Astrocyte of the spinal cord (primary cell): ENCODE measurements at places on chromosomes 5 and 9.

DNA sequence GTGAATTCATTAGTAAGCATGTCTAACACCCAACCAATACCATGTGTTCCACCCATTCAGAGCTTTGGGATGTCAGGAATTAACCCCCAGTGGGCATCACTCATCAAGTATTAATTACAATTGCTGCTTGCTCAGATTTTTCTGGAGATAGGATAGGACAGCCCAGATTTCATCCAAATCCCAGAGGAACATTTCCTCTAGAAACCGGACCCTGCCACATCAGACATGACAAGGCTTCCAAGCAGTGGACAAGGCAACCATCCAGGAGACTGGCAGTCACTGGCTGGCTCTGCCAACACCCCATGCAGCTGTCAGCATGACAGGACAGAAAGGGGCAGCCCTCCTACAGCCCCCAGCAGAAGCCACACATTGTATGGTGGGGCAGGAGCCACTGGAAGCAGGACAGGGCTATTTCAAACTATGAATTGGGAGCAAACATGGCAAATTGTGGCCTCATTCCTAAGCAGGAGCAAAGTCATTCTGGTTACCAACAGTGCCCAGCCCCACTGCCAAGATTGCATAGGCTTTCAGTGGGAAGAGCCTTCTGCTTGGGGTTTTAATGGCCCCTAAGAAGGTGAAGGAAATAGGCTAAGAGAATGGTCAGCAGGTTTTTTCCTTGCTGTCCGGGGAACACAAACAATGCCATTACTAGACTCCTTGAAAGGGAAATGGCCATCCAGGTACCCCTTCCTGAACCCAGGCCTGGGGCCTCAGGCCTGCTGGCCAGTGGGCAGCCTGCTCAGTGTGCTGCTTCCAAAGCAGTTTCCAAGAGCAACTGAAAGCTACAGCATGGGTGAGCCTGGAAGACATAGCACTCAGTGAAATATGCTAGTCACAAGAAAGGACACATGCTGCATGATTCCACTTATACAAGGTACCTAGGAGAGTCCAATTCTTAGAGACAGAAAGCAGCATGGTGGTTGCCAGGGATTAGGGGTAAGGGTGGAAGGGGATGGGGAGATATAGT, 294.7 kb upstream of the SLC30A5 start:
- DNase-seq: no peak

- no peak for DNase-seq
Observed at GRCh38 chr9:20504930-20505329, 117.4 kb downstream of the MLLT3 start.

- peak; percentile 62 for DNase-seq
Observed at GRCh38 chr5:10366310-10367272, 13.1 kb downstream of the MARCHF6 start.

DNA sequence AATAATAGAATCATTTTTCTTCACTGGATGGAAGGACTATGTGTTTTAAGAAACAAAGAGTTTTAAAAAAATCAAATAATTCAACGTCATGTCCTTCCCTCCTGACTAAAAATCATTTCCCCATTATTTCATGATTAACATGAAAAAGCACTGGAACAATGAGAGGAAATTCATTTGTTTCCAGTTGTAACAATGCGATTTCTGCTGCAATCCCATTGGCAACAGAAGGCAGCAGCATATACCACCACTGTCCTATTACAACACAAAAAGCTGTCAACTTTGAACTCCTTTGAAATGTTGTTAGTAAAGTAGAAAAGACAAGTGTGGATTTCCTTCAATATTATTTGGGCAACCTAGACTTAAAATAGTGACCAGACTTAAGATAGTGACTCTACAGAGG, 3.1 kb downstream of the C5orf63 start:
- no peak for DNase-seq

DNA sequence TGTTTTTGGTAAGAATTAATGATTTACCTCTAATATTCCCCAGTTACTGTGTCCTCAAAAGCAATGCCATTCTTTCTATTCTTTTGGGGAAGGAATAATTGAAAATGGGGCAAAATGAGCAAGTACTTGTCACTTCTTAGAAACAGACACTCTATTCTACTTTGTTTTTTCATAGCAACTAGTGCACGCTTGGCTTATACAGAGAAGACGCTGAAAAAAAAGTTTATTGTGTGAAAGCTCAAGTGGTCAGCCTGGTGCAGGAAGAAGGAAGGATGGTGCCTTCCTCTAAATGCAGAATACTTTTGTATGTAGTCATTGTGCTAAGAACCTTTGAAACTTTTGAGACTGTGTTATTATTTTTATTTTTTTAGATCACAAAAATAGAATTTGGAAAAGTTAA, 29.6 kb downstream of the ANKDD1B start:
- DNase-seq: no peak

GRCh38 chr9:133278161-133279114, 3.4 kb upstream of the ABO start:
- no peak for DNase-seq

GRCh38 chr9:81906671-81907070, 21.6 kb upstream of the SPATA31D4 start:
- peak; percentile 41 for DNase-seq

DNA sequence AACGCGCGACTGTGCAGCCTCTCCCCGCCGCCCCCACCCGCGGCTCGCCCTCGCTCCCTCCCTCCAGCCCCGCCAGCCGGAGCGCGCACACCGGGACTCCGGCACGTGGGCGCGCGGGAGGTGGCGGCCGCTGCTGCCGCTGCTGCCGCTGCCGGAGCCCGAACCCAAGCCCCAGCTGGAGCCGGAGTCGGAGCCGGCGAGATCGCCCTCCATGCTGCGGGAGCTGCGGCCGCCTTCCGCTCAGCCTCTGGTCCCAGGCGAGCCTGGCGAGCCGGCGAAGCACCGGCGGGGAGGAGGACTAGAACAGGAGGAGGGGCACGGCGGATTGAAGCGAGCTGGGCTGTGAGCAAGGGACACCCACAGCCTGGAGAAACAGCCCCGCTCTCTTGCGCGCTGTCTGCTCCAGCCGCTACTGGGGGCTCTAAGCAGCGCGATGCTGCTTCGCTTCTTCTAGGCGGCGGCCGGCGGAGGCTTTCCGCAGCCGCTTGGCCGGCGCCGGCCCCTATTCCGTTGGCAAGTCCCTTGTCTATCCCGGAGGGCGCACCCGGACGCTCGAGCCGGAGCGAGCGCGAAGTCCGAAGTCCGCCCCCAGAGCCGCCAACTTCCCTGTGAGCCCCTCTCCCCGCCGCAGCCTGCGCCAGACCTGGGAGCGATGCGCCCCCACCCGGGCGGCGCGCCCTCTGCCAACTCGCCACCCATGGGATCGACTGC, 598.7 kb upstream of the SGCD start:
- DNase-seq: peak; percentile 2

GRCh38 chr5:42949348-42950115, 90.6 kb downstream of the ANXA2R start:
- DNase-seq: peak; percentile 81

DNA sequence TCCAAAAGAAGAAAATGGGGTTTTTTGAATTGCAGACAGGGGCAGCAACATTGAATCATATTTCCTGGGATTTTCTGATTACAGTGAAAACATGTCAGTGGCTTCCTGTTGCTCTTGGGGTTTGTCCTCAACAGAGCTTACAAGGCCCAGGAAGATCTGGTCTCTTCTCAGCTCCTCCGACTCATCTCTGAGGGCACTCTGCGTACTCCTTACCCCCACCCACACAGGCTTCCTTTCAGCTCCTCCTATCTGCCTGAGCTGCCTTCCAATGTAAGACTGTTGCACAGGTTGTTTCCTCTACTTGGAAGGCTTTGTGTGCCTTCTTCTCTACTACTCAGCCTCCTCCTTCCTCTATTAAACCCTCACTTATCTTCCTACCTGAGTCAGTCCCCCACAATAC, 245.1 kb upstream of the MEF2C start:
- DNase-seq: no peak

- peak; percentile 68 for DNase-seq
Observed at GRCh38 chr9:4375424-4376200, 75.7 kb upstream of the GLIS3 start.

- DNase-seq: no peak
Observed at GRCh38 chr9:138053996-138054752, 176.6 kb downstream of the CACNA1B start.

GRCh38 chr5:964821-965220, 43.8 kb upstream of the NKD2 start:
- DNase-seq: no peak

GRCh38 chr5:100590867-100591266, 55.7 kb downstream of the FAM174A start:
- DNase-seq: no peak

DNA sequence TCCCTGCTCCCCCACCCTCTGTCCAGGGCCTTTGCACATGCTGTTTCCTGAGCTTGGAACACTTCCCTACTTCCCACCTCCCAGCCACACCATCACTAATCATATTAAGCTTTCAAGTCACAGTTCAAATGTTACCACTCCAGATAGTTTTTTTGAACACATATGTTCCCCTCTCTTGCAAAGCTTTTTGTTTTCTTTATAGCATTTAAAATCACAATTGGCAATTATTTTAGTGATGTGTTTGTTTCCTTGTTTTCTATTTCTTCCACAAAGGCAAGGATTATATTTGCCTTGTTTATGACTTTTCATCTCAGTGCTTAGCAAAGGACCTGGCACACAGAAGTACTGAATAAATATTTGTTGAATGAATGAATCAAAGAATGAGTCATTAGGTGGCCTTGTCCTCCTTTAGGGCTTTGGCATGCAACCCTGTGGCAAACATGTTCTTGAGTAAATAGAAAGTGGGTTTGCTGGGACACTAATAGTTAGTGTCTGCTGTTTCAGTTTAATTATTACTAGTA, 386.8 kb downstream of the FGF10 start:
- peak; percentile 28 for DNase-seq

DNA sequence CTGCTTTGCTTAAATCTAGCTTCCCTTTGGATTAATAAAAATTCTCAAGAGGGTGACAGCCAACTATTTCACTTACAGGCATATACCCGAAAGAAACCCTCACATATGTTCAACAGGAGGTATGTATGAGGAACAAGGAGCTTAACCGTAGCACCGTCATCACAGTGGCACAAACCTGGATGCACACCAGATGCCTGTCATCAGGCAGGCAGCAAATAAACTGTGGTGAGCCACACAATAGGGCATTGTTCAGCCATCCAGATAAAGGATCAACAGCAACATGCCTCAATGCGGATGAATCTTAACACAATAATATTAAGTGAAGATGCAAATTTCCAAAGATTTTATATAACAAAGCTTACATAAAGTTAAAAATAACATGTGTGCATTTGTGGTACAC, 5.5 kb upstream of the TNFSF15 start:
- no peak for DNase-seq

DNA sequence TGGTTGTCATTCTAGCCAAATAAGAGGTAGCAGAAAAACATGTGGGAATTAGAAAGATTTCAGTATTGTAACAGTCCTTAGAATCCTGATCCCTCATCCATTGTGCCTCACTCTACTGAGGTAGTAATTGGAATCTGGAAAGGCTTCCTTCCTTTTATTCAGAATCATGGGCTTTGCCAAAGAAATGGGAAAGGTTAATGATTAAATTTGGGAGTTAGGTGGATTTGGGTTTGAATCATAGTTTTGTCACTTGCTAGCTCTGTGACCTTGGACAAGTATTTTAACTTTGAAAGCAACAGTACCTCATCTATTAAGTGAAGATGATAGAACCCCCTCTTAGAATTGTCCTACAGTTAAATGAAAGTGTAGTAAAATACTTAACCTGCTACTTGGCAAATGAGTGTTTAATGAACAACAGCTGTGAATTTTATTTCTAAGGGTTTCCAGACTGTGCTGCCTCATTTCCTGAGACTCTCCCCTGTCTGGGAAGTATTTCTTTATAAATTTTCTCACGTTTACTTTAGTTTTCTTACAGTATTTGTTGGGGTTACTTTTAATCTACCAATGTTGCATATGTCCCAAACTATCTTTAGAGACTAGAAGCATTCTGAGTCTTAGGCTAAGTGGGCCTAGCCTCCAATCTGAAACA, 11.7 kb downstream of the SPDL1 start:
- DNase-seq: peak; percentile 39

GRCh38 chr9:34250721-34251120, 71.9 kb downstream of the UBAP1 start:
- no peak for DNase-seq

DNA sequence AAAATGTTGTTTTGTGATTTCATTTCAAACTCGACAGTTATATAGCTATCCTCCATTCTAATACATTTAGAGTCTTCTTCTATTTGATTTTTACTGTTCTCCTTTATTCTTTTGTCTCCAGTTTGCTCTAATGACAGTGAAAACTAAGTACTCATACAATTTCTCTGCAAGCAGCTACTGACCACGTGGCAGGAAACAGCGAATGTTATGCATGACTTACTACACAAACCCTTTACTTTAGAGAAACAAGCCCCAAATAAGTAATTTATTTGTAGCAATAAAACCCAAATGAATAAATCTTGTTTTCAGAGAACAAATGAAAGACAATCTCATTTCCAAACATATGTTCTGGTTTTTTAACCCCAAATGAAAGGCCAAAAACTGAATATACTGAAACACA, 41.9 kb downstream of the CDH6 start:
- DNase-seq: peak; percentile 23

DNA sequence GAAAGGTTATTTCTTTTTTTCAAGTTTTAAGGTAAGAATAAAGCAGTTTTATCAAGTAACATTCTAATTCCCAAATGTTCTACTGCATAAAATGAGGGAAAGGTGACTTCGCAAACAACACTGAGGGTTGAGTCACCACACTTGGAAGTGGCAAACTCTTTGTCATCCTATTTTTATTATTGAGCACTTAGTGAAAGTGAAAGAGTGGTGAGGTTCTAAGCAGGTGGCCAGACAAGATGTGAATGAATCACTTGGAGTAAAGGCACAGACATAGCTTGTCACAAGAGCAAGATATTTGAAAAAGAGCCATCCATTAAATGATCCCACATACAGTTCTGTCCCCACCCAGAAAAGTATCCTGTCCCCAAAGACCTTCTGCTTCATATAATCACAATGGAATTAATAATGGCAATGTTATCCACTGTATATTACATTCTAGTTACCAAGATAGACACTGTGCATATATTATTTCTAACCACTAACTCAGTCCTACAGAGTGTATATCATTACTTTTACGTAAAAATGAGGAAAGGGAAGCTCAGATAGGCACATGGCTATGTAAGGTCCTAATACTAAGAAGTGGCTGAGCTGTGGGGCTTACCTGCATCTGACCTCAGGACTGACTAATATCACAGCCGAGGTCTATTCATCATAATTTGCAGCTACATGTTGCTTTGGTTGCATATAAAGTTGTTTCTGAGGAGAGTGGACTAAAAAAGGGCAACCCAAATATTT, 730.4 kb upstream of the MEF2C start:
- DNase-seq: no peak

DNA sequence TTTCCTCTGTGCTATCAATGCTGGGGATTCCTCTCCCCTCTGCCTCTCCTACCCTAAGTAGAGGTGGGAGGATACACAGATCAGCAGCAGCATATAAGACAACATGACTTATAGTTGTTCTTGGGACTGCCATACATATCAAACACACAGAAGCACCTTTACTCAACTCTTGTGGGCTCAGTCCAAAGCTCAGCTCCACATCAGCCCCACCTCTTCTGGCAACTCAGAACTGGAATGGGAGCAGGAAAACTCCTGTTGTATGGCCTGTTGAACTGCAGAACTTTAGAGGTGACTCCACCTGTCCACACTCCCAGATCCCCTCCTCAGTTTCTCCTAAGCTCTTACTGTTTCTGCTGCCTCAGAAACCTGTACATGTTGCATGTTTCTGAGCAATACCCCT, 127.8 kb downstream of the SV2C start:
- DNase-seq: no peak

GRCh38 chr9:81890104-81890503, 38.1 kb upstream of the SPATA31D4 start:
- no peak for DNase-seq
